ENCODE measurements at places on chromosomes 2 and 18.

DNA sequence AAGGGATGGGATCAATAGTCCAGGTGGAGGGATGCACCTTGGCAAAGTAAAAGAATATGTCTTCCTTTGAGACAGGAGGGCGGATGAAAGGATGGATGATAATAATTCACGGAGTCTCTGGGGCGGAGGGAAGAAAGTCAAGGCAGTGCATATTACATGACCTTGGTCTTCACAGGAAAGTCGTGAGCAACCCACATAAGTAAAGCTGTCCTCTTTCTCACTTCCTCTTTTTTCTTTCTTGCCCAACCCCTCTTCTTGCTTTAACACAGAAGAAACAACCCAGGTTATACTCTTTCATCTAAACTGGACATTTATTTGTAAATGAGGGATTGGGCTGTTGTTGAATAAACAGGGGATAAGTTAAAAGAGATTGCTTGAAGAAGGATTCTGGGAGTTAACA, 168.7 kb upstream of the SKOR2 start:
- no peak for DNase-seq

- no peak for DNase-seq
These were observed 49.3 kb downstream of the RNF144A start for GRCh38 chr2:6966446-6966940.

DNA sequence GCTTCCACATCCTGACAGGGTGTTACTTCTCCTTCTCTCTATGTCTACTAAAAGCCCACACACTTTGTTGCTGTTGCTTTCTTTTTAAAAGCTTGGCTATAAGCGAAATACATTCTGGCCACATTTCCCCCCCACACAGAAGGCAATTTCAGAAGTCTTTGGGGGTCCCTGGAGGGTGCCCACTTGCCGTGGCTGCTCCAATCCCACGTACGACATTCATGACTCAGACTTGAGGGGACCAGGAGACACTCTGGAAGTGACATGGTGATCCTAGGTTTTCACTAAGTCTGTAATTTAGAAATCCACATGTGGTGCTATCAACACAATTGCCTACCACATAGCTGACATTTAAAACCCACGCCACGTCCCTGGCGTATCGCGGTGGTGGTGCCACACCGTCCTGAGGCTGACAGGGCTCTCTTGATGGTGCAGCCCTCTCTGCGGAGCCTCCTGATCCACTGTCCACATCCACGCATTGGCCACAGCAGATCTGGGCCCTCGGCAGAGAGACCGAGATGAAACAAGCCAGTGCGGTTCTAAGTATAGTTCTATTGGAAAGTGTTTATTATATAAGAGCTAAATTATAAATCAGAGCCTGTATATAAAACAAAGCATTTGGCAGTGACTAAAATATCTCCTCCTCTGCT, 42.4 kb downstream of the CYP27C1 start:
- no peak for DNase-seq

GRCh38 chr18:5894611-5895298, 567 bp downstream of the TMEM200C start:
- DNase-seq, result peak; percentile 11

GRCh38 chr2:34012715-34013302, 413.7 kb upstream of the FAM98A start:
- peak; percentile 35 for DNase-seq

DNA sequence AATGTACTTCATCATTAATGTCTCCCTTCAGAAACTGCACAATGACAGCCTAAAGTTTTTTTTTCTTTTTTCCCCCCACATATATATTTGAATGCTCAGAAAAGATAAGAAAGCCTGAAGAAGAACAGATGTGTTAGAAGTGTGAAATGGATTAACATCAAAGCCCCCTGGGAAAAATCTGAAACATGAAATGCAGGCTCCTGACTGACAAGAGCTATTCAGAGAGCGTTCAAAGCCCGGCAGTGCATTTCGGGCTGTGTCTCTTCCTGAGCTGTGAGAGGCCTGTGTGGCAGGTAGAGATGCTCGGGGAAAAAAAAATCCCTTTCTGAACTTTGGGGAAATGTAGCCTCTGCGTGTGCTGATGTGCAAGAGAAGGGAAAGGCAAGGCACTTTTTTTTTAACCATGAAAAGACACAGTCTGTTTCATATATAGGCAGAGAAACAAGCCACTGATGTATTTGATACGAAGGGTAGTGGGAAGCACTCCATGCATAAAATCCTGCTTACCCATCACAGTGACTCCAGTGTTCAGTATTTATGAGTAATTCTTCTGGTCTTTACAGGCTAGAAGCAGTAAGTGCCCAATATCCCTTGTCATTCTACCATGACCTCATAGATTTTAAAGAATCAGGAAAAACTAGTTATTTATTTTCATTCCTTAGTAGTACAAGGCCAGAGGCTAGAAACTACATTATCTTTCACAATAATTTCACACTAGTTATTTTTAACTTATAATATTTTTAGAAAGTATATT, 1574.2 kb upstream of the PIK3C3 start:
- DNase-seq, result no peak

GRCh38 chr18:64271246-64271645, 122.4 kb upstream of the LINC00305 start:
- DNase-seq, result peak; percentile 12

GRCh38 chr2:176583607-176584006, 314.4 kb downstream of the MTX2 start:
- no peak for DNase-seq

GRCh38 chr2:193373120-193373519, 1178.4 kb upstream of the TMEFF2 start:
- no peak for DNase-seq

- DNase-seq, result no peak
These were observed 18.3 kb upstream of the KIF3C start for GRCh38 chr2:26000561-26001082.

DNA sequence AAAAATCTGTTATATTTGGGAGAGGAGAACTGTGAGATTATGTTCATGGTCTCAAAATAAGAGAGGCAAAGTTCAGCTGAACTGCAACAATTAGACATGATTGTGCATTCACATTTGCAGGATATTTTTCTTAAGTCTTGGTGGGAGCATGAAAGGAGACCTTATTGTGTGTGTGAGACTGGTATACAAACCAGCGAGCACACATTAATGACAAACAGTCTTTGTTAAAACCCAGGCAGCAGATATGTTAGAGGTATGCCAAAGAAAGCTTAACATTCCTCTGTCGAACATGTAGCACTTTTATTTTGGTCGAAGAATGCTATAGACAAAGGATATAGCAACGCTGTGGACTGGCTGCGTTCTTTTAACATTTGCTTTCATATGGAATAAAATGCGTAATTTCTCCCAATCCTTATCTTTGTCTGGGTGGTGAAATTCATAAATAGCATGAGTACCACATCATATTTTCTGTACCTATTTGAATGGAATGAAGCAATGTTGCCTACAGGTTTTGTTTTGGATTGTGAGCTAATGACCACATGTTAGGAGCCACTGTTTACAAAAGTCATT, 88.4 kb downstream of the ICOS start:
- DNase-seq, result no peak

GRCh38 chr18:46754188-46754587, 2.7 kb downstream of the ST8SIA5 start:
- DNase-seq, result no peak

GRCh38 chr2:146392631-146393030, 1452.2 kb upstream of the ACVR2A start:
- no peak for DNase-seq

DNA sequence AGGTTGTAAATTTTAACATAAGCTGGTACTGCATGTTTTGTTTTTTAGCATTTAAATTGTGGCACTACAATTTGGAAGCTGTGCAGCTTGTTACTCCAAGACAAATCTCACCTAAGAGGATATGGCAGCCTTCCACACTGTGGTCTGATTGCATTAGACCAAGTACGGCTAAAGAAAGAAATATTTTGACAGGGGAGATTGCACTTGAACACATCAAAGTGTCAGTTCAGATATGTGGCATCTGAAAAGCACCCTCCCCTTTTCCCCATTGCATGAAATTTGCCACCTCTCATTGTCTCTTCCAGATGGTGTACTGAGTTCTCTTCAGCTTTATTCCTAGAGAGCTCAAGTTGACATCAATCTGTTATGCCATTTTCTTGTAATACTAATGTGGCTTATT, 295.9 kb downstream of the ERBB4 start:
- DNase-seq, result no peak

- no peak for DNase-seq
These were observed 65.5 kb downstream of the SPP2 start for GRCh38 chr2:234116010-234116409.

- no peak for DNase-seq
These were observed 44.9 kb upstream of the ASB18 start for GRCh38 chr2:236308855-236309668.

- DNase-seq, result no peak
These were observed 92.4 kb downstream of the LAMA1 start for GRCh38 chr18:7025194-7025593.

DNA sequence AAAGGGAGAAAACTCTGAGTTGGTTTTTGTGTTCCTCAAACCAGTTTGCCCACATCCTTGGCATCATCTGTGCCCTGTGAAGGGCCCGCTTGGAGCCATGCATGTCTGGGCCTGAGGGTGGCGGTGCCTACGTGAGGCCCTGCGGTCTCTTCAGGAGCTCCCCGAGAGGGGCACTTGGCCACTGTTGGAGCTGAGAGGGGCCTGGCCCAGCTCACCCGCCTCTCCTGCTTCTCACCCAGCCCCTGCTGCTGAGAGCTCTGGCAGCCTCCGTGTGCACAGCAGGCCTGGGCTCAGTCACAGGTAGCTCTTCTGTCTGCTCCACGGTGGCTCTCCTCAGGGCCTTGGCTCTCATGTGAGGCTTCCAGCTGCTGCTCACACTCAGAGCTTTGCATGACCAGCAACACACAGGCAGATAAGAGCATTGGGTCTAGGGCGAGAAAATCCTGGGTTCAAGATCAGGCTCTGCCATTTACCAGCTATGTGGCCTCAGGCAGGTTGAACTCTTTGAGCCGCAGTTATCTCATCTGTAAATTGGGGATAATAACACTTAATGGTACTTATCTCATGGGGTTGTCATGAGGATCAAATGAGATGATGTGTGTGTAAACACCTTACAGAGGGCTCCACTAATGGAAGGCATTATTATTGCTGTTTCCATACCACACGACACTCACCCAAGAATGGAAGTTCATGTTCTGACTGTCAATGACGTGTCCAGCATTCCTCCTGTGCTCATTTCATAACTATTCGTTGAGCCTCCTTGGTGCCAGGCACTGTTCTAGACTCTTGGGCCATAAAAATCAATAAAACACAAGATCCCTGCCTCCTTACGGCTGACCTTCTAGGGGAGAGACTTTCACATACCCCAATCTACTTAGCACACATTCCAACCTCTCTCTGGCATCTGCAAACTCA, 41.6 kb upstream of the PLB1 start:
- DNase-seq, result no peak

DNA sequence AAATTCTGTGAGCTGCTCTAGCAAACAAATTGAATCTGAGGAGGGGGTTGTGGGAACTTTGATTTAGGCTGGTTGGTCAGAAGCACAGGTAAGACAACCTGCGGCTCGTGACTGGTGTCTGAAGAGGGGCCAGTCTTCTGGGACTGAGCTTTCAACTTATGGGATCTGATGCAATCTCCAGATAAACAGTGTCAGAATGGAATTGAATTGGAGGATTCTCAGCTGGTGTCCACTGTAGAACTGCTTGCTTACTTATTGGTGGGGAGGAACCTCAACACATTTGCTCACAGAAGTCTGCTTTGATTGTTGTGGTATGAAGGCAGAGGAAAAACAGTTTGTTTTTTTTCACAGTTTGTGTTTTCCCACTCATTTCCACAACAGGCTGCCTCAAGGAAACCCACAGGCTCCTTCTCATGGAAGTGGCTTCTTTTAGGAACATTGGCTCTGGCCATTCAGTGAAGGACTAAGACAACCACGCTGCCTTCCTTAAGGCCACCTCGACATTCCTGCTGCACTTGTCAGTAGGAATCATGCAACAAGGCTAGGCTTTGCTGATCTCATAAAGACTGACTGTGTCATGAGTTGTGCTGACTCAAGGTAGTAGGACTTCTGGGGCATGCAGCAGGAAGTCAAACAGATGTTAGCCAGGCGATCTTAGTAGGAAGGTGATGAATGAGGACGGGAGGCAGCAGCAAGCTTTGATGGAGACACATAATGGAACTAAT, 104.7 kb downstream of the TSN start:
- DNase-seq, result no peak

DNA sequence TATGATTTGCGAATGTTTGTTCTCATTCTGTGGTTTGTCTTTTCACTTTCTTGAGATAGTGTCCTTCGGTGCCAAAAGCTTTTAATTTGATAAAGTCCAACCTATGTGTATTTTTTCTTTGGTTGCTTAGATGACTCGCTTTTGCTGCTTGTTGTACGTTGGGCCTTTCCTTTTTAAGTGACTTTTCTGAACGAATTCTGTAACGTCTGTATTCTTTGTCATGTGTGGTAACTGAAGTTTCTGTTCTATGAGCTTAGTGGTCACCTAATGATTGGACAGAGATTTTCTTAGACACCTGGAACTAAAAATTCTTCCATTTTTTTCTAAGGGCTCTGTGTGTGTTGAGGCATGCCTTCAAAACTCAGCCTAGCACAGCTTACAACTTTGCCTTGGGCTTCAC, 19.6 kb upstream of the PROKR1 start:
- DNase-seq, result no peak

DNA sequence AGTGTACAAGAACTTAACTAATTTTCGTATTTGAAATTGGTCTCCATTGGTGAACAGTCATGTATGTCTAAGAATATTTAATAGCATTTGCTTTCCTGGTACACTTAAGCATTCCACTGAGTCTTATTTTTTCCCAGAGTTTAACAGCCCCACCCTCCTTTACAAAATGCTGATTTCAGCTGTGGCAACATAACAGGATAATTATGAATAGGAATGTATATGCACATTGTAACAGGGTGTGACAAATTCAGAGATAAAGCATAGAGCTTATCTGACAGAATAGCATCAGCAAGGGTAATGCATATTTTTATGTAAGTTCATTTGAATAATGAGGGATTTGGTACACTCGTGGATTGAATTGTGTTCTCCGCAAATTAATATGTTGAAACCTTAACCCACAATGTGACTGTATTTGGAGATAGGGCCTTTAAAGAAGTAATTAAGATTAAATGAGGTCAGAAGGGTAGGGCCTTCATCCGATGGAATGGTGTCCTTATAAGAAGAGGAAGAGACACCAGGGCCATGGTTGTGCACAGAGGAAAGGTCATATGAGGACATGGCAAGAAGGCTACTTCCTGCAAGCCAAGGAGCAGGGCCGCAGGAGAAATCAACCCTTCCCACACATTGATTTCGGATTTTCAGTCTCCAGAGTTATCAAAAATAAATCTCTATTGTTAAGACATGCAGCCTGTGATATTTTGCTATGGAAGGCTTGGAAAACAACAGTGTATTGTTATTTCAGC, 439.7 kb upstream of the CDH20 start:
- no peak for DNase-seq

- DNase-seq, result no peak
These were observed 80.8 kb upstream of the LCLAT1 start for GRCh38 chr2:30366199-30366691.

- DNase-seq, result no peak
These were observed 86.8 kb downstream of the MAIP1 start for GRCh38 chr2:200042102-200042735.
